ENCODE measurements at places on chromosomes 6 and 20.

DNA sequence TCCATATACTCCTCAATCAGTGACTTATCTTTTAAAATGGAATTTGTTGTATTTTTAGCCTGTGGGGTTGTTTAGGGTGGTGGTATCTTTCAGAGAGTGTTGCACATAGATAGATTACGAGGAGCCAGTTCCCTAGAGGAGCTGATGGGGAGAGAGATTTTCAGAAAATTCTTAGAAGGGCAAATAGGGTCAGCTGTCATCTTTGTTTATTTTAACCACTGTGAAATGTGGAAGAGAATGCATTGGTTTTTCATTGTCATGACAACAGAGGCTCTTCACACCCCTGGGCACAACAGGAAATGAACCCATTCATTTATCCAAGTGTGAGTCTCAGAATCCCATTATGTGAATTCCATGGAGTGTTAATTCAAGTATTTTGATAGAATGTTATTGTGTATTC is 188.4 kb downstream of the JARID2 start:
- no peak for DNase-seq

DNA sequence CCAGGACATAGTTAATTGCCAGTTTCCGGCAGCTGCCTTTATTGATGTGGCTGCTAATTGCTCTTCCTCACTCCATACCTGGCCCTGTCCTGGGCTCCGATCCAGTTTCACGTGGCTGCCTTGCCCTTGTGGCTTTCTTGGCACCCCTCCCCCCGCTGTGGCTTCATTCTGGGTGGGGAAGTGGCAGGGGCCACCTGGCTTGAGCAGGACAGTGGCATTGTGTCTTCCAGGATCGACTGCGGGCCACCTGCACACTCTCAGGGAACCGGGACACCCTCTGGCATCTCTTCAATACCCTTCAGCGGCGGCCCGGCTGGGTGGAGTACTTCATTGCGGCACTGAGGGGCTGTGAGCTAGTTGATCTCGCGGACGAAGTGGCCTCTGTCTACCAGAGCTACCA is 10.8 kb downstream of the MAVS start:
- DNase-seq: no peak

DNA sequence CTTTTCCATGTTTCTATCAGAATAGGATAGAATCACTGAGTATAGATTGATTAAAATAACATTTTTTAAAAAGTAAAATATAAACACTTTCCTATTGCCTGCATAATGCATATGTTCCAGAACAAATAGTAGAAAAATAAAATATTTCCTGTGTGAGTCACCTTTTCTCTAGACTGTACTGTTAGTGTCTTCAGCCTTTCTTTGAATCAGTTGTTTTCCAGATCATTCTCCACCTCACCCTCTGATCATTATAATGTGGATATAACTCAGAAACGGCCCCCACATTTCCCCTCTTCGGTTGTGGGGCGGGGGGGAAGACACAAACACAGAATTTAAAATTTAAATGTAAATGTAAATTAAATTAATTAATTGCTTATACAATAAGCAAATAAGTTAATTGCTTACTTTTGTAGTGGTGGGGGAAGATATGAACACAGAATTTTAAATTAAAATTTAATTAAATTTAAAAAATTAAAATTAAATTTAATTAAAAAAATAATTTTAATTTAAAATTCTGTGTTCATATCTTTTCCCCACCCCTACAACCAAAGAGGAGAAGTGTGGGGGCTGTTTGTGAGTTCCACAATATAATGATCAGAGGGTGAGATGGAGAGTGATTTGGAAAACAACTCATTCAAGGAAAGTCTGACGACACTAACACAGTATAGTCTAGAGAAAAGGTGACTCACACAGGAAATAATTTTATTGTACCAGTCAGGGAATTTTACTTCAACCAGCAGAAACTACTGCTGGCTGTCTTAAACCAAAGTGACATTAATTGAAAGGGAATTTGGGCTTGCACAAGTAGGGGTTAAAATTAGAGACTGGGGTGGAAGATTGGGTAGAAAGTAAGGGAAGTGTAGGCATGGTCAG is 37.1 kb upstream of the PROKR2 start:
- no peak for DNase-seq

DNA sequence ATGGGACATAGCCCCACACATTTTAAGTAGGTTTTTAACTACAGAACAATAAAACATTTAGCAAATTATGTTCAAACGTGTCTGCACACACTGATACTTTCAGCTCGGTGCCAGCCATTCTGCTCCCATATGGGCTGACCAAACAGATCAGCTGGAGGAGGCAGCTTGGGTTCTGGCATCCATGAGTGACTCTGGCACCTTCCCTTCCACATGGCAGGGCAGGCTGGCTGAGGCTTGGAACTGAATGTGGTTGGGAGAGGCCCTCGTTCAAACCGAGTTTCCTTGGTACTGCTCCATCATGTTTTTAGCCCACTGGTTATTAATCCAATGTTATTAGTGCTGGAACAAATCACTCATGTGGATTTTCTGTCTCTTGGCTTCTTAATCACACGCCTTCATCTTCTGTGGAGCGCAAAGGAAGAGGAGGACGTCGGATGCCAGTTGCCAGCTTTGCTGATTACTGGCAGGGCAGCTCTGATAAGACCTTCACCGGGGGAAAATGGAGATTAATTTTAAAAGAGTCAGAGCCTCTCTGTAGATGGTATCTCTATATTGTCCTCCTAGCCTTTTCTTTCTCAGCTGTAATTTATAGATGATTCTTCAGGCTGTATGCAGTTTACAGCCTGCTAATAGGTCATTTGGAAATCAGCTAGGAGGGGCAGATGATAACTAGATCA is 93.1 kb upstream of the TIAM2 start:
- no peak for DNase-seq

- no peak for DNase-seq
Measured at GRCh38 chr20:57395111-57395966, 4.1 kb downstream of the RBM38 start.

GRCh38 chr6:112204350-112204706 is 50.0 kb downstream of the LAMA4 start:
- no peak for DNase-seq

Measured in AML-193 (cell line).